HL-60 (cell line): ENCODE measurements at places on chromosomes 5 and 9.

GRCh38 chr5:56432321-56432720 is 199.2 kb upstream of the ANKRD55 start:
- no peak for DNase-seq

DNA sequence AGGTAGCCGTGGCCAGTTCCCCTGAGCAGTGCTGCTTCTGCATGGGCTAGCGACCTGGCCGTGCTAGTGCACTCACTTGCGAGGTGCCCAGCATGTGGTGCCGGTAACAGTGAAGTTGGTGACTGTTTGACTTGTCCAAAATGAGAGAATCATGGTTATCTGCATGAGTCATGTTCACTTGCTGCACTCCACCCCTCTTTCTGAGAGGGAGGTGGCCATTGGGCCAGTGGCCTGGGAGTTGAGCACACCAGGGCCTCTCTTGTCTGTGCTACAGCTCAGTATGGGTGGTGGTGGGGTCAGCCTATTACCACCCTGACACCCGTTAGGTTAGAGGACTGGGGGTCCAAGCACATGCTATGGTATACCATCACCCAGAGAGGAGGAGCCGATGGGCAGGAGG is 55.4 kb upstream of the GARNL3 start:
- no peak for DNase-seq

GRCh38 chr5:172765766-172766286 is 5.2 kb downstream of the DUSP1 start:
- no peak for DNase-seq

GRCh38 chr9:87076825-87077224 is 129.5 kb upstream of the GAS1 start:
- no peak for DNase-seq

DNA sequence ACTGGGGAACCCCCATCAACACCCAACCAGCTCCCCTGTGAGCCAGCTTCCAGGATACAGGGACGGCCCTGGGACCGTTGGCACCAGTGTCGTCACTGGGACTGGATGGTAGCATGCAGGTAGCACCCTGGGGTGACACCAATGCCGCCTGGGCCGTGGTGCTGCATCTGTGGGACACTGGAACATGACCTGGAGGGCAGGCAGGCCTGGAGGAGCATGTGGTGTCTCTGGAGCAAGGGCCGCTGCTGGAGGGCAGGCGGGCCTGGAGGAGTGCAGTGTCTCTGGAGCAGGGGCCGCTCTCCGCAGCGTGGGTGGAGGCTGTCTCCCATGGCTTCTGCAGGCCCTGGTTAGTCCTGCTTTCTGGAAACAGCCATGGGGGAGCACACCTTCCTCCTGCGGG is 13.1 kb downstream of the LPCAT1 start:
- DNase-seq = no peak

DNA sequence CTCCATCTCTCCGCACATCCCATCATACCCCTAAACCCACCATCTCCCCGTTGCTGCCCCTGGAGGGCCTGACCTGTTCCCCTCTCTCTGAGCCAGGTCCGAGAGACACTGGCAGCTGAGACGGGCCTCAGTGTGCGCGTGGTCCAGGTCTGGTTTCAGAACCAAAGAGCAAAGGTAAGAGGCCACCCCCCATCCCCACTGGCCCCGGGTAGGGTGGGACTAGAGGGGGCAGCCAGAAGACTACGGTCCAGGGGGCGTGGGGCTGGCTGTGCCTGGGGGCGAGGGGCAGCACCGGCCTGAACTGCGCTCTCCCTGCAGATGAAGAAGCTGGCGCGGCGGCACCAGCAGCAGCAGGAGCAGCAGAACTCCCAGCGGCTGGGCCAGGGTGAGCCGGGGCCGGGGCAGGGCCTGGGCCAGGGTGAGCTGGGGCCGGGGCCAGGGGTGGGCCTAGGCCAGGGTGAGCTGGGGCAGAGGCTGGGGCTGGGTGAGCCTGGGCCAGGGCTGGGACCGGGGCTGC is 79.8 kb downstream of the LMX1B start:
- no peak for DNase-seq

GRCh38 chr5:100706776-100707175 is 171.6 kb downstream of the FAM174A start:
- peak; percentile 27 for DNase-seq

DNA sequence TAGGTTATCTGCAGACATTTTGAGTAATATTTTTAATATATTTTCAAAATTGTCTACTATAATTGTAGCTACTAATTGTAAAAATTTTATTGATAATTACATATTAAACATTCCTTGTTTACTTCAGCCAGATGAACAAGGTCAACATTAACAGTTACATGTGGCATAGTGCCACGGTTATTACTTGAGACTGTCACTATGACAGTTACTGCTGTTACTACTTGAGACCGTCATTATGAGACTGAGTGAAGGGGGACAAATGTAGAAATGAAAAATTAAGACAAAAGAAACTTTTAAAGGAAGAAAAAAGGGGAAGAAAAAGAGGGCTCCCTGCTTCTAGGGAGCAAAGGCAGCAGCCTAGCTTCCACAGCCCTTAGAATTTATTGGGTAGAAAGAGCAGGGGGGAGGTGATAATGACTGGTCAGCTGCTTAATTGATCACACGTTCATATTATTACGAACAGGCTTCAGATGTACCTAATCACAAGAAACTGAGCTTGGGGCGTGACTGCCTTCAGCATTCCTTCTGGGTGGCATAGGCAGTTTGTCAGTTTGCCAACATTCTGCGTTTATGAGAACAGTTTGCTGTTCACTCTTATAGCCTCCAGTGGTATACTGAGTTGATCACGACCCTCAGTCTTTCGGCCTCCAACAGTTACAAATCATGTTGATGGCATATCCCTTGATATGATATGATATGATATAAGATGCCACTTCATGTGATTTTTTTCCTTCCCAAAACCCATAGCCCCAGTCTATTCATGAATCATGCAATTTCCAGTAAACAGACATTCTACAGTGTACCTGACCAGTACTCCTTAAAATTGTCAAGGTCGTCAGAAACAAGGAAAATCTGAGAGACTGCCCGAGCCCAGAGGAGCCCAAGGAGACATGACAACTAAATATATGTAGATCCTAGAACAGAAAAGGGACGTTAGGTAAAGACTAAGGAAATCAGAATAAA is 13.1 kb downstream of the MARCHF6 start:
- no peak for DNase-seq

- DNase-seq = no peak
These were observed 150.2 kb downstream of the MACROH2A1 start for GRCh38 chr5:135248801-135249231.

GRCh38 chr9:17936365-17936764 is 357.5 kb downstream of the SH3GL2 start:
- no peak for DNase-seq

DNA sequence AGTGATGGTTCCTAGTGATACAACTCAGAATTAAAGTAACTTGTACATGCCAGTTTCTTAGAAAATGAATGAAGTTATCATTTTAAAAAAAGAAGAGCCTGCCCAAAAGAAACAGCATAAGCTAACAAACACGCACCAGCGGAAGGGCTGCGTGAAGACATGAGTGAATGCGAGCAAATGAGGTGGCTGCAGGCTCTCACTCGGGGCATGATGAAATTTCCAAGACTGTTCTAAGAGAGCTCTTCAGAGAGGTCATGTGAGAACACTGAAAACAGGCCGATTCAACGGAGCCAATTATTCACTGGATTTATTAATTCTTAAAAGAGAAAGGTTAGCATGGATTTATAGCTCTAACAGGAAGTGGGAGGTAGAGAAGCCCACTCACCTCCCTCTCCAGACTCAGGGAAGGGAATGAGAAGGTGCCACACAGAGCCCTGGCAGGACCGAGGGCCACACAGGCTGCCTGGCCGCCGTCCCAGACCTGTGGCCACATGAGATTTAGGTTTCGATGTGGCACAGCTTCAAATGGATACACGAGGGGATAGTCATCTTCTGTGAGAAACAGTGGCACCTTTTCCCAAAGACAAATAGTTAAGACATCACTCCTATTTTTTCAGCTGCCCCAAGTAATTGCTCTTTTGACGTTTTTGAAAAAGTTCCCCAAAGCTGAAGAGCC is 55.5 kb downstream of the HABP4 start:
- no peak for DNase-seq

DNA sequence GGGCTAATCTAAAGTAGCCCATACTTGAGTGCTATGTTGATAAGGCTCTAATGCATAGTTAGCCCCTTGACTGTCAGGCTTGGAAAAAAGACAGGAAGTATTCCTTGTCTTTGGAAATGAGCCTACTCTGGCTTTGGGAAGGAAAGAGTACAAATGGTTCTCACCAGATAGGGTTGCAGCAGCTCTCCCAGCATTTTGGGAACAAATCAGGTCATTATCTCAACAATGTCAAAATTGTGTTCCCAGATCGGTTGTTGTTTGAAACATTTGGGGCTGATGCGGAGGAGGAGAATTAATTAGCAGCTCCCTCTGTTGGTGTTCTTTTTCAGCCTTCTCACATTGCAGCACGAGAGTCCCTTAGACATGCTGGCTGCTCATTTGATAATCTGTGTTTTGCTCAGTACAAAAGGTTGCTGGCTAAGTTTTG is 294.7 kb upstream of the DMRT1 start:
- no peak for DNase-seq

DNA sequence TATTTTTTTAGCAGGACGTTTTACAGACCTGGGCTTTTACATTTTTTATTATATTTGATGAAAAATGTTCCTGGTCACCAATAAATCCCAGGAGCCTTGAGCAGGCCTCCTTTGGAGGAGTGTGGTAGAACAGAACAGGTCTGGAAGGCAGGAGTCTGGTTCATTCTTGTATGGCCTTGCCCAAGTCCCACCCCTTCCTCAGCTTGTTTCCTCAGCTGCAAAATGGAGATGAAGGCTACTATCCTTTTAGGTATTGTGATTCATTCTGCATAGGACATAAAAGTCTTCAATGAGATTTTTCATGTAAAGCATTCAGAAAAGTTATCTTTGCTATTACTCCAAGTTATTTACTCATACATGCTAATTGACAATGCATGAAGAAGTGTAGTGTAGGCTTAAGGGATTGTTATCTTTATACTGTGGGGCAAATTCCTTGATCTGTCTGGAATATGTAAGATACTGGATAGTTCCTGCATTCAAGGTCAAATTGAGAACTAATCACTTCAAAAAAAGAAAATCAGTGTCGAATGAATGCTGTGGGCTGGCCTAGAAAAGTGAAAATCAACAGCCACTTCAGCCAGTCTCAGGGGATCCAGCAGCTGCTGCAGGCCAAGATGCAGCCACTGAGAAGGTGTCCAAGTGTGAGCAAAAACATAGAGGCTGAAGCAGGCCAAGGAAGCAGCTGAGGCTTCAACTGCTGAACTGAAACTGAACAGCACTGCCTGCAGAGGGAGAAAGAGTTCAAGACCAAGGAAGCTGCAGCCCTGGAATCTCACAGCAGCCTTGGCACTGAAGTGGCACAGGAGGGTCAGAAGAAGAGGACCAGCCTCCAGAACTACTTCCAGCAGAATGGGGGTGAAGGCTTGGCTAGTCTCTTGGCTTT is 15.5 kb upstream of the SLC36A3 start:
- DNase-seq = no peak

DNA sequence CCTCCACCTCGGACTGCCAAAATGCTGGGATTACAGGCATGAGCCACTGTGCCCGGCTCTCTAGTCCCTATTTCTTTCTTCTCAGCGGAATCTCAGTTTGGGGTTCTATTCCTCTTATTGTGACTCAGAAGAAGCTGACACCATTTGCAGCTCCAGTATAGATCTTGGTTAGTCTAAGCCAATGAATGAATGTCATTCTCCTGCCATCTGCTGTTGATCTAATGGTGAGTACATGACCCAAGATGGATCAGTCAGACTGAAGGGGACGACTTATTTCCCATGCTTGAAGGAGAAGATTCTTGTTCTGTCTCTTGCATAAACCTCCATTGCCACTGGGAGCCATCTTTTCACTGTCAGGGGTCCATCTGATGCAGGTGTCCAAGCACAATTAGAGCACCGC is 76.0 kb upstream of the KLF9 start:
- no peak for DNase-seq

DNA sequence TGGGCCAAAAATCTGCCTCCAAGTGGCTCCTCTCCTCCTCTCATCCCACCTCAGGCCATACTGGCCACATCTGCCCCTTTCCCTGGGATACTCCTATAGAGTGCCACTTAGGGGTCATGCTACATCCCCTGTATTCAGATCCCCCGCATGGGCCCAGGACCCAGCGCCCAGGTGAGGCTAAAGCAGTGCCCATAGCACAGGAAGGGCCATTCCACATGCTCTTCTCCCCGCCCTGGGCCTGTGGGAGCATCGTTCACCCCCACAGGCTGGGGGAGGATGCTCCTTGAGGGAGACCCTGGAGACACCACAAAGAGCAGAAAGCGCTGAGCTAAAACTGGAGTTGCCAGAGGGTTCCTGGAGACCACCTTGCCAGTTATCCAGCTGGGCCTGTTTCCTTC is 52.5 kb upstream of the SLC25A51 start:
- no peak for DNase-seq

- DNase-seq = peak; percentile 42
These were observed 54.1 kb downstream of the GDA start for GRCh38 chr9:72203205-72203803.

DNA sequence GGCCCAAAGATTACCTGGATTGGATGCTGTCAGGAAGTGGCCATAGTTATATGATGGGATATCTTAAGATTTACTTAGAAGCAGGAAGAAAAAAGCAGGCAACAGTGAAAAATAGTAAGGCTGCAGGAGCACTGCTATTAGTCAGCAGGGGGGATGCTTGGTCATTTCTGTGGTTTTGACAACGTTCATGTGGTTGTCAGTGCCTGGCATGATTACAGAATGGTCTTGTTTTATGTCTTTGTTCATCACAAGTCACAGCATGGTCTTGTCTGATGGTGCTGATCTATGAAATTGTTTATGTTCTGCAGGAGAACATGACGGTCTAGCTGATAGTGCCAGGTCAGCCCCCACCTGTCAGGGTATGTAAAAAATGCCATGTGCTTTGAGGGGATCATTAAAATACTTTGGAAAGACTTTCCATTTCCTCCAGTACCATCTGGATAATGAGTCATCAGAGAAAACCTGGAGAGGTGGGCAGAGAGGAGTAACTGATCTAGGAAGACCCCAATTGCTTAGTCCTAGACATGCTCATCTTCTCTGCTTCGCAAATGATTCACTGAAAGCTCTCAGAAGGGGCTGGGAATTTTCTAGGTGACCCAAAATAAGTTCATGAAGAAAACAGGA is 48.5 kb downstream of the PLGRKT start:
- DNase-seq = no peak

- no peak for DNase-seq
These were observed 28.6 kb upstream of the MEIKIN start for GRCh38 chr5:131974016-131974415.

- DNase-seq = no peak
These were observed 40.5 kb upstream of the SH3PXD2B start for GRCh38 chr5:172494630-172495505.

DNA sequence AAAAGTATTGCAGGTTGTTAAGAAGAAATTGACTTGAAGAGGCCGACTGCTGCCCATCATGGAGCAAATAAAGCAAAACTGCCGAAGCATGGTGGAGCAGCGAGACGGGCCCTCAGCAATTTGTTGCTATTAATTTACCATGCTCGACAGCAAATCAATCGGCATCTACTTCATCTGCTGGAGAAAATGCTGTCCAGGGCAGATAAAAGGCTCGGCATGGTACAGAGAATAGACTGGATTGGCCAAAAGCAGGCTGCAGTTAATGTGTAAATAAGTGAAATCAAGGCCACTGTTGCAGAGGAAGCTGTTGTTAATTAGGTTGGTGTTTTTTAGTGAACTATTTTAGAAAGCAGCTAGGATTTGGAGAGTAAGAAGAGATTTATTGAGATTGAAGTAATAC is 8.3 kb downstream of the TLE4 start:
- DNase-seq = no peak

- no peak for DNase-seq
These were observed 13.4 kb upstream of the CCDC112 start for GRCh38 chr5:115309751-115310370.
